ENCODE measurements at places on chromosomes 2 and 18.

GRCh38 chr18:70135604-70136003, 69.9 kb downstream of the RTTN start:
- no peak for DNase-seq

DNA sequence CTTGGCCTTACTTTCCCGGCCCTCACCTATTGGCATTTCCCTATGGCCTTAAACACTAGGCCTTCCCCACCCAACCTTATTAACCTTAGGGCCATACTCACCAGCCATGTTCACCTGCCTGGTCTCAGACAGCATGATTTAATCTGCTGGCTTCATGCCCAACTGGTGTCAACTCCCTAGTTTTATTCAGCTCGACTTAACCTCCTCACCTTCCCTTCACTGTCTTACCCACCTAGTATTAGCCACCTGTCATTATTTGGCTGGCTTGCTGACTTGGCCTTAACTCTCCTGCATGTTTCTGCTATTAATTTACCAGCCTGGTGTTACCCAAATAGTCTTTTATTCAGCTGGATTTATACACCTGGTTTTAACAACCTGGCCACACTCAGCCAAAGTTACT, 136.0 kb upstream of the ZSWIM2 start:
- DNase-seq, result no peak

- DNase-seq, result peak; percentile 47
Measured at GRCh38 chr2:37832590-37833197, 92.4 kb upstream of the RMDN2 start.

- no peak for DNase-seq
Measured at GRCh38 chr2:26615336-26615859, 25.8 kb downstream of the CIB4 start.

GRCh38 chr2:8382485-8382884, 299.4 kb upstream of the ID2 start:
- DNase-seq, result no peak

DNA sequence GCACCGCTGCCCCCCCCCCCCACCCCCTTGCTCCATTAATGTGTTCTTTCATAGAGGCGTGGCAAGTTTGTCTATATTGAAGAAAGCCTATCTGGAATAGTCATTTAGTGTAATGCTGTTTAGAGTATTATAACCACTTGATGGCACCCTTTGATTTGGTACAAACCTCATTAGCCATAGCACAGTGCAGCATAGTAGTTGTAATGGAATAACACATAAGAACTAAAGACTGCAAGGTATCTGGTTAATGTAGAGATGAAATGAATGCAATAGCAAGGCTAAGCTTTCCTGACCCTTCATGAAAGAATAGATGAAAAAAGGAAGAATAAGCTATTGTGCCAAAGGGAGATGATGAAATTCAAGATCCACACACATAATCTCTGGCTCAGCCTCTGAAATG, 81.9 kb downstream of the EHBP1 start:
- DNase-seq, result no peak

GRCh38 chr2:50196775-50197480, 835.0 kb downstream of the NRXN1 start:
- no peak for DNase-seq

GRCh38 chr2:204578928-204579598, 33.8 kb downstream of the PARD3B start:
- DNase-seq, result no peak

DNA sequence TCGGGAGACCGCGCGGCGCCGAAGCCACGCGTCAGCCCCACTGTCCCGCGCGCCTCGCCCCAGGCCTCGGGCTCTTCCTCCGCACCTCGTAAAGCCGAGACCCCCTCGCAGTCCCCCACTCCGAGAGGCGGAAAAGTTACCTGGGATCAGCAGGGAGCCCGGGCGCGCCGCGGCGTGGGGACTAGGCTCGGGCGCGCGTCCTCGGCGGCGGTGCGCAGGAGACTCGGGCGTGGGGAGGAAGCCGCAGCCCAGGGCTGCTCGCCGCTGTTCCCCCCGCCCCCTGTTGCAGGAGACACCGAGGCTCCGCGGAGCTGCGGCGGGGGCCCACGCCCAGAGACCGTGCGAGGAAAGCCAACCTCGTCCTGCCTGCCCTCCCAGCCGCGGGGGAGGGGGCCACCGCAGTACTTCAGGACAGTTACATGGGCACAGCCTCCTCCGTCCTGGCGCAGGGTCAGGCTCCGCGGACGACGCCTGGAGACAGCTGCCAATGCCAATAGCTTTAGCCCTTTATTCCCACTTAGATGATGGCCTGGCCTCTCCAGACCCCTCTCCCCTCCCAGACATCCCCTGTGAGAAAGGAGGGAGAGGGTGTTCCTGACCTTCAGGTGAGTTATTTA, at the start of gene EPB41L3:
Gene EPB41L3, minus strand, starts transcription at position 225 of the 617 bp plus-strand sequence. CDS start 54,814 bp downstream, outside the sequence.
- DNase-seq, result no peak

GRCh38 chr2:45930396-45930792, 278.9 kb downstream of the PRKCE start:
- DNase-seq, result no peak

DNA sequence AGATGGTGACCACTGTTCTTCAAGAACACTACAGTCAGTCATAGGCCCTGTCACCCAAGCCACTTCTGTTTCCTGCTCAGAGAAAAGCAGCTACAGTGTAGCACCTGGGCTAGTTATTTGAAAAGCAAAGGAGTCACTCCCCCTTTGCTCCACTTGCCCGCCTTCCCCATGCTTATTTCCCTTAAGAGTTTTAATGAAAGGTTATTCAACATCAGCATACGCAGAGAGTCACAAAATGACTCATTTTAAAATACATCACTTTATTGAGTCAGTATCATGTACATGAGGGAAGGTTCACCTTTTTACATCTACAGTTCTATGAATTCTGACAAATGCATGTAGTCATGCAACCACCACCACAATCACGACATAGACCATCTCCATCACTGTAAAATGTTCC, 71.3 kb downstream of the TNFRSF11A start:
- no peak for DNase-seq

- DNase-seq, result no peak
Measured at GRCh38 chr2:53519918-53520841, 247.4 kb upstream of the CHAC2 start.

Data from AG09309 (cell line).